ENCODE measurements at places on chromosomes 12 and 14.

DNA sequence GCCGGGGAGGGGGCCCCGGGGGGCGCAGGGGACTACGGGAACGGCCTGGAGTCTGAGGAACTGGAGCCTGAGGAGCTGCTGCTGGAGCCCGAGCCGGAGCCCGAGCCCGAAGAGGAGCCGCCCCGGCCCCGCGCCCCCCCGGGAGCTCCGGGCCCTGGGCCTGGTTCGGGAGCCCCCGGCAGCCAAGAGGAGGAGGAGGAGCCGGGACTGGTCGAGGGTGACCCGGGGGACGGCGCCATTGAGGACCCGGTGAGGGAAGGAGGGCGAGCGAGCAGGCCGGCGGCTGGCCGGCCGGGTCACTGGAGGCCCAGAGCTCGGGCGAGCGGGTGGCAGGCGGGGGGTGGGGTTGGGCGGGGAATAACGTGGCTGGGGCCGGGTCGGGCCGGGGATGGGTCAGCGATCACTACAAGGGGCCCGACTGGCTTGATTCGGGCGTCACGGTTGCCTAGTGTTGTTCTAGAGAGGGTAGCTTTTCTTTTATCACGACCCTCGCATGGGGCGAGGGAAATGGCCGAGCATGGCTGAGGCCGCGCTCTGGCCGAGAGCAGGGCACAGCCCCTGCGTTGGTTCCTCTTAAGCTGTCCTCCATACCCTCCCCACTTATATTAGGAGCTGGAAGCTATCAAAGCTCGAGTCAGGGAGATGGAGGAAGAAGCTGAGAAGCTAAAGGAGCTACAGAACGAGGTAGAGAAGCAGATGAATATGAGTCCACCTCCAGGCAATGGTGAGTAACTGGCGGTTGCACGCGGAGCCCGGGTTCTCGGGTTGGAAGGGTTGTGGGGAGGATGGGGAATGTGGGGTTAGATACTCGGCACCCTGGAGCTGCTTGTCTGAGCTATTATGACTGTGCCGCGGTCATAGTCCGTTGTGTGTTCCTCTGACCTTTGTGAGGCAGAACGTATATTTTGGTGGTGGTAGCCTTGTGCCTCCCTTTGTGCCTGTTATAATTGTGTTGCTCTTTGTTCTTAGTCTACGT is 603 bp downstream of the PABPN1 start:
- peak; percentile 70 for DNase-seq

GRCh38 chr12:104727726-104728465 is 230.2 kb downstream of the SLC41A2 start:
- DNase-seq: no peak

DNA sequence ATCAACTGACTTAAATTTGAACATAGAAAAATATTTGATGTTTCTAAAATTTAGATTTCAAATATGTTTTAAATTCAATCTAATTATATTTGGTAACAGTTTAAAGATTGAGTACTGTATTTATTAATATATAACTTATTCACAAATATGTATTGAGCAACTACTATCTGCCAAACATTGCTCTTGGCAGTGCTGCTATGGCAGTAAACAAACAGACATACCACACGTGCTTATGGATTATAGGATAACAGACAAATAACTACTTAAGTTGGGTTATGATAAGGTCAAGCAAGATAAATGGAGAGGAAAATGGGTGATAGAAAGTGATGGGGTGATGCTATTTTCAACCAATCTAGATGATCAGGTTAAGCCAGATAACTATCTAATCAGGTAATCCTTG is 538.1 kb downstream of the C12orf50 start:
- DNase-seq: no peak

- DNase-seq: peak; percentile 96
Measured at GRCh38 chr14:73741386-73741875, 27.2 kb upstream of the PNMA1 start.

- no peak for DNase-seq
Measured at GRCh38 chr12:98671459-98671858, 26.4 kb downstream of the APAF1 start.

DNA sequence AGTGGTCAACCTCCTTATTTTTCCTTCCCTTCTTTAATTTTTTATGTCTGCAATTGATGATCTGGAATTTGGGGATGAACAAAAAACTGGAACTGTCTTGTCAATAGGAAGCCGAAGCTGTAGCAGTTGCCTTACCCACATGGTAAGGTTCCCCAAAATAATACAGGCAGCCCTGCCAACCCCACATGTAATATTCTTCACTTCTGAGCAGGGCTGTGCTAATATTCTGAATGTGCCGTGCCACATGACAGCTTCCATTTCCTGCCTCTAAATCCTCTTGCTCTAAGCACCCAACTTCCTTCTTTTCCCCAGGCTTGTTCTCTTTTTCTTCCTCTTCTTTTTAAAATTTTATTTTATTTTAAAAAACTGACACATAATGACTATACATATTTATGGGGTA is 39.6 kb downstream of the GPATCH2L start:
- DNase-seq: no peak

DNA sequence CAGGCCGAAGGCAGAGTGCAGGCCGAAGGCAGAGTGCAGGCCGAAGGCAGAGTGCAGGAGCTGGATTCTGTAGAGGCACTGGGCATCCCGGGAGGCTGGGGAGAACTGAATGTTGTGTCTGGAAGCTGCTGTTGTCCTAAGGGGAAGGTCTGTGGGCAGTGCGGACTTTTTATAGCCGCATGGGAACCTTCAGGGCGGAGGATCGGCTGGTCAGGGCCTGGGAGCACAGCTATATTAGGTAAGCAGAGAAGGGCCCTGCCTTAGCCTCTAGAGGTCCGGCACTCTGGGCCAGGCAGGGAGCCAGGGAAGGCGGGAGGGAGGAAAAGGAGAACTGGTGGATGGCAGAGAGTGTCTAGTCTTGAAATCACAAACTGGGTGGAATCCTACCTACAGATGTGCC is 14.2 kb downstream of the CABP1 start:
- no peak for DNase-seq

DNA sequence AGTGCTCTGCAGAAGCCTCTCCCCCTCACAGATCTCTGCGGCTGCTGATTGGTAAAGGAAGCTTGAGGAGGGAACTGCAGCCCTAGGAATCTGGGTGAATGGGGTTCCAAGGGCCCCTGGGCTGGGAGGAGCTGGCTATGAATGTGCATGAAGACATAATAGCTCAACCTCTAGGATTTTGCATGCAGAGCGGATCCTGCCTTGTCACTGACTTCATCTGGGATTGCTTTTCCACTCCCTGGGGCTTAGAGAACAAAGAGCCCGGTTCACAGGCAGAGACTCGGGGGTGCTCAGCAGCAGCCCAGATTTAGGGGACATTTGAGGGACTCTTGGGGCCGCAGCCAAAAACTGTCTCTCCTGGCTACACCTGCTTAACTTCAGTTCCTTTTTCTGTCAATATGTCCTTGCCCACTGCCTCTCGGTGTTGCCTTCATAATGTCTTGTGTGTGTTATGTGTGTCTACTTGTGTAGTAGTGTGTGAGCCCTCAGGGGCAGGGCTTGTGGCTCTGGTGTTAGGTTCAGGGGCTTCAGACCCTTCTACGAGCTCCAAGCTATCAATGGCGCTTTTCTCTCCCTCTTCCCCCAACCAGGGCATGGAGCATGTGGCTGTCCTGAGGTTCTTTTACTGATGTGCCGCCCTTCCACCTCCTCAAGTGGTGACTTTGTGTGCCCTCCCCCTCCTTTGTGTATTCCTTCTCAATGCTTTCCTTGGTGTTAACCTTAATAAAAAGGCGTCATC is 1.9 kb downstream of the CCDC184 start:
- peak; percentile 51 for DNase-seq

DNA sequence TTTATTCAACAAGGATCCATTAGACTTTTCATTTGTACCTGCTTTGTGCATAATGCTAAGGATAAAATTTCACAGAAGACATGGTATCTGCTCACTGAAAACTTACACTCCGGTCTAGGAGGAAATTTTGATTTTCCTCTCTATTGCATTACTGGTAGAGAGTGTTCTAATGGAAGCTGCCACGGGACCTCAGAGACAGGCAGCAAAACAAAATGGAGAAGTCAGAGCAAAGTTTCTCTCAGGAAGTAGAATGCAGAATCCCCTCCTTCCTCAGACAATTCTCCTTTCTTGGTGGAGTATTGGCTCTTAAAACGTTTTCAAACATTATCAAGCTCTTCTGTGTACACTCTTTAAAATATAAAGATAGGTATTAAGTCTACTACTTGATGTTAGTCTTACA is 12.3 kb downstream of the CLEC2B start:
- DNase-seq: no peak

DNA sequence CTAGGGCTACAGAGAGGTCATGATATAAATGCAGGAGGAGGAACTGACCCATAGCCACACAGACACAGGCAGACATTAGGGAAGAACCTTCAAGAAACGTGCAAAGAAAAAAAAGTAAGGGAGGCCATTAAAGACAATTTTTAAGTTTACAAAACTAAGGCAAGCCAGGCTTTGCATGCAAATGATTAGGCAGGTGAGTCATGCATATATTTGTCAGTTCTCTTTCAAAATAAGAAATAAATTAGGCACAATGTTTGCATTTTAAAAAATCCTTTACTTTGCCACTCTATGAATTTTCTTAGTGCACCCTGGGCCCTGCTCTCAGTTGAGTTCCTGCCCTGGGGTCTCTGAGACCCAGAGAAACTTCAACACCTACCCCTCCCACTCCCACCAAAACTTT is 75.0 kb downstream of the PRMT8 start:
- no peak for DNase-seq

DNA sequence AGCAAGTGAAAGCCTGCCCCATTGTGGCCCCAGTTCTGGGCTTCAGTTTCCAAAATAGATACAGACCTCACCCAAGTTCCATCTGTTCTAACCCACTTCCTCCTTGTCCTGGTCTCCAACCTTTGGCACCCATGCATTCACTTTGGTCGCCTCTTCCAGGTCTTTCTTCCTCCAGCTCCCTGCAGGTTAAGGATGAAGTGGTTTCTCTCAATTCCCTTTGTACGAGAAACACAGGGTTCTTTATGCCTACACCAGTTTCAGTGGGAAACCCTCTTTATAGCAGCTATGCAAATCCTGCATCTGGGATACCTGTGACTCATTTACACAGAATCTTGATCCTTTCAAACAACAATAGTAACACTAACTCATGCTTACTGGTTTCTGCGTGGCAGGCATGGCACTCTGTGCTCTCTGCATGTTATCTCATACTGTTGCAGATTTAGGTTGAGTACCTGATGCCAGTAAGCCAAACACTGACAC is 110.6 kb upstream of the AMIGO2 start:
- DNase-seq: peak; percentile 64

GRCh38 chr12:45986641-45987339 is 3.6 kb downstream of the SCAF11 start:
- DNase-seq: peak; percentile 93

Measured in islet precursor cell (in vitro differentiated cells).